T1000 (cell line): ENCODE measurements at places on chromosomes 4 and X.
A peak's percentile ranks its signal among the peaks of the same experiment; 100 is the strongest.

DNA sequence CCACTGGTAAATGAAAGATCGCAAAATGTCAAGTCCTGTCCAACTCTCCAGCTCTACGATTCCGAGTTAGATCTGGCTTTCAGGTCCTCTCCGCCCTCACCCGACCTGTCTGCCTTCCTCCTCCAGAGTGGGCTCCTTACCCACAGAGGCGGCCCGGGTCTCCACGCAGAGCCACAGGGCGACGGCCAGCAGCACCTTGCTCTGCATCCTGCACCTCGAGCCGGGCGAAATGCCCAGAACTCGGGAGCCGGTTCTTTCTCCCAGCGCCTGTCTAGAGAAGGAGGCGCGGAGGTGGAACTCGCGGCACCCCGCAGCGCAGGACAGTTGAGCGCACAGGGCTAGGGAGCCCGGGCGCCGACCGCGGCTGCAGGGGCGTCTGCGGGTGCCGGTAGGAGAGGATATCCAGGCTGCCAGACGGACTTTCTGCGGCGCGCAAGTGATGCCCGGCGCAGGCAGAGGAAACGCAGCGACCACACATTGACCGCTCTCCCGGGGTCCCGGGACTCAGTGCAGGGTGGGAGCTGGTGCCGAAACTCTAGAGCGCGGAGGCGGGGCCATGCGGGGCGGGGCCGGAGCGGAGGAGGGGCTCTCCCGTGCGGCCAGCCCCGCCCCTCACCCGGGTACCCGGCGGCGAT is at the start of gene KDR:
Gene KDR (minus strand): TSS at position 509 of the 635 bp plus-strand sequence. CDS start 302 bp downstream, at position 207.
- DNase-seq = peak; percentile 29

- no peak for DNase-seq
Measured at GRCh38 chrX:65948103-65948502, 91.8 kb downstream of the VSIG4 start.

- DNase-seq = no peak
Measured at GRCh38 chr4:124025428-124025827, 628.8 kb downstream of the SPRY1 start.

- DNase-seq = no peak
Measured at GRCh38 chr4:25235401-25235800, 1.6 kb downstream of the PI4K2B start.
